ENCODE measurements at places on chromosomes 7 and 10. TPM values are rescaled to one million over a fixed set of nuclear protein-coding genes. Genes with fewer than 3 reads are reported as not detected.

The CALCR gene
- not detected for total RNA-seq

The CDNF gene
- total RNA-seq = 1.3 TPM

The AS3MT gene
- 4.2 TPM for total RNA-seq

The MYO1G gene
- 0.26 TPM for total RNA-seq

The PRLHR gene
- not detected for total RNA-seq

The PLCE1 gene
- 6.6 TPM for total RNA-seq

The AGR3 gene
- not detected for total RNA-seq

The SRGN gene
- total RNA-seq = 101 TPM

The VIPR2 gene
- total RNA-seq = 0.03 TPM

The WEE2 gene
- not detected for total RNA-seq

The TMEM120A gene
- total RNA-seq = 43.8 TPM

The AGAP5 gene
- 2.2 TPM for total RNA-seq

The NEUROG3 gene
- total RNA-seq = not detected

The GJD4 gene
- total RNA-seq = not detected

The MYL10 gene
- not detected for total RNA-seq

The SFXN4 gene
- total RNA-seq = 46.5 TPM

The FAM25G gene
- not detected for total RNA-seq

The UCN3 gene
- total RNA-seq = not detected

The PRPS1L1 gene
- not detected for total RNA-seq

The OR6V1 gene
- not detected for total RNA-seq

The NPFFR1 gene
- not detected for total RNA-seq

The EIF5AL1 gene
- total RNA-seq = 2.0 TPM

The ZNF503 gene
- total RNA-seq = 11.0 TPM

The TMEM270 gene
- total RNA-seq = not detected

The OPN4 gene
- not detected for total RNA-seq

The TRIM74 gene
- 0.30 TPM for total RNA-seq

The UCMA gene
- total RNA-seq = not detected

The ST8SIA6 gene
- 0.13 TPM for total RNA-seq

The SMO gene
- 13.6 TPM for total RNA-seq

The TSPAN13 gene
- 17.6 TPM for total RNA-seq

The AKR1C2 gene
- total RNA-seq = 3,918 TPM

The NME8 gene
- total RNA-seq = not detected

The ZNF107 gene
- total RNA-seq = 2.3 TPM

The ZEB1 gene
- total RNA-seq = 8.0 TPM

The SMKR1 gene
- 10.1 TPM for total RNA-seq

The ELFN1 gene
- 0.38 TPM for total RNA-seq

The LEP gene
- total RNA-seq = not detected

The MMP21 gene
- total RNA-seq = not detected
